ENCODE measurements at places on chromosomes 5 and 9.
A peak's percentile ranks its signal among the peaks of the same experiment; 100 is the strongest.

DNA sequence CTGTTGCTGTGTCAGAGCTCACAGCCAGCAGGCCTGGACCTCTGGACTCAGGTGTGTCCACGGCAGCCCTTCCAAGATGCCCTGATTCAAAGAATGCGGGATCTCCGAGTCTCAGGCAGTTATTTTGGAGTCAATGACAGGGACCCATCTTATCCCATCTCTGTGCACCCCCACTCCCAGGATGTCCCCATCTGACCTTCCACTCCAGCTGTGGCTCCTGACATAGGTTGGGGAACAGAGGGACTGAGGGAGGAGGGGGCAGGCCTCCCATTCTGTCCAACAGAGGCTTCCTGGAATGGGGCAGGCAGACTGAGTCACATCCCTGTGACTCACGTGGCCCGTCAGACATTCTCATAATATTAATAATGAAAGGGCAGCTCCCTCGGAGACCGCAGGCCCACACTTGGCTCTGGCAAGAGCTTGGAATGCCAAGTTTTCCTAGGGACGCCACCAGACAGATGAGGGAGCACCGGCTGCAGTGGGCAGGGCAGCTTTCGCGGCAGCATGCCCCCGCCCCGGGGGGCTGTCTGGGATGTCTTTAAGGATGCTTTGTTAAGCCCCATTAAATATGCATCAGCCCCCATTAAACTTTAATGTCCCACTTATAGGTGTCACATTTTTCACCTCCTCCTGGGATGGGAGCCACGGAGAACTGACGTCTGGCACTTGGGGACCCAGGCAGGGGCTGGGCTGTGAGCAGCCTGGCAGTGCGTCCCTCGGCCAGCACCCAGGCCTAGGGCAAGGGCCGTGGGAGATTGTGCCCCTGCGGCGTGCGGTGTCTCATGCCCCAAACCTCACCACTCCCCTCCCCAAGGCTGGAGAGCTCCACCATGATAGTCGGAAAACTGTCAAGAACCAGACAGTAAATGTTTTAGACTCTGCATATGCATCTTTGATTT is 23.6 kb upstream of the FIBCD1 start:
- no peak for DNase-seq

DNA sequence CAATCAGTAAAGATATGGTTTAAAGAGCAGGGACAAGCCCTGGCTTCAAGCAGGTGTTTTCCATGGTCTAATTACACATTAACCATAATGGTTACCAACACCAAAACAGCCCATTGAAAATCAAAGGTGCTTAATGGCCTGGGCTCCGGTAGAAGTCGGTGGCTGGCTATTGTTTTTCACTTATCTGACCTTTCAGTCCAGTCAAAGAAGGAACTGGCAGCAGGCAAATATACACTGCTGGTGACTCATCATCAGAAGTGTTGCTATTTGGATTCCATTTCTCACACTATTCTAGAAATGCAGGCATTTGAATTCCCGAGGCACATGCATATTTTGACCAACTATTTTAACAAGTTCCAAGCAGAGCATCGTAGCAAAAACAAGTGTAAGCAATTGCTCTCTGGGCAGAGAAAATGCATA is 26.3 kb upstream of the GABRP start:
- no peak for DNase-seq

GRCh38 chr9:87324613-87325194 is 173.0 kb upstream of the DAPK1 start:
- DNase-seq = no peak

DNA sequence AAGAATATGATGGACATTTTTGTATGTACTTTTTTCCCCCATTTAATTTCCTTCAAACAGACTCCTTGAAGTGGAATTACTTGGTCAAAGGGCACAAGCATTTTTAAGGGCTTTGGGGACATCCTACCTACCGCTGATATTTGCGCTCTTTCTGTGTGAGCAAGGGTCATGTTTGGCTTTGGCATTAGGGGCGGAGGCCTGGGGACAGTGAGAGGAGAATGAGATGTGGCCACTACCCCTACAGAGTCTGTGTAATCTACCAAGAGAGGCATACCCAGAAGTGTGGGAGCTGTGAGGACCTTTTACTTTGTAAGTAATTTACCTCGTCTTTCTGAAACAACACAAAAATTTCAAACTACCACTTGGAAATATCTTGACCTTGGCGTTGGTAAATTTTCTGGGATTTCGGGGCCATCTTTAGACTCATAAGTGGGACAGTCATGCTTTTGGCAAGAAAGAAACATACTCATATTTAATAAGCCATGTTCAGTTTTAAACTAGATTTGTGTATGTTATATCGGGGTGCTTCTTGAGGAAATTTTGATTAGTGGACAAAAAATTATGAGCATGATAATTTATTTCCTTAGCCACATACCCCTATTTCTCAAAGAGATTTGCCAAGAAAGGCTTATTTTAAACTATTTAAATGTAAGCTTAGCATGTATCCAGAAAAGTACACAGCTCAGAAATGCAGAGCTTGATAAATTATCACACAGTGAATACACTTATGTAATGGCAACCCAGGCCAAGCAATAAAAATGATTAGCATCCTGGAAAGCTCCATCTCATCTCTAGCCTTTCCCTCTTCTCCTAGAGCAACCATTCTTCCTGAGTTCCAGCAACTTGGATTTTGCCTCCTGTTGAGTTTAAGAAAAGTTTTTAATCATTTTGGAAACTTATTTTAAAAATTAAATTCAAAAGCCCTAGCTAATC is 63.6 kb downstream of the ARHGAP26 start:
- DNase-seq = no peak

GRCh38 chr9:116979456-116979855 is 292.4 kb downstream of the TRIM32 start:
- no peak for DNase-seq

GRCh38 chr5:172178991-172179989 is 8.7 kb downstream of the STK10 start:
- DNase-seq = peak; percentile 65

- DNase-seq = no peak
Observed at GRCh38 chr5:2525351-2525750, 226.1 kb downstream of the IRX2 start.

DNA sequence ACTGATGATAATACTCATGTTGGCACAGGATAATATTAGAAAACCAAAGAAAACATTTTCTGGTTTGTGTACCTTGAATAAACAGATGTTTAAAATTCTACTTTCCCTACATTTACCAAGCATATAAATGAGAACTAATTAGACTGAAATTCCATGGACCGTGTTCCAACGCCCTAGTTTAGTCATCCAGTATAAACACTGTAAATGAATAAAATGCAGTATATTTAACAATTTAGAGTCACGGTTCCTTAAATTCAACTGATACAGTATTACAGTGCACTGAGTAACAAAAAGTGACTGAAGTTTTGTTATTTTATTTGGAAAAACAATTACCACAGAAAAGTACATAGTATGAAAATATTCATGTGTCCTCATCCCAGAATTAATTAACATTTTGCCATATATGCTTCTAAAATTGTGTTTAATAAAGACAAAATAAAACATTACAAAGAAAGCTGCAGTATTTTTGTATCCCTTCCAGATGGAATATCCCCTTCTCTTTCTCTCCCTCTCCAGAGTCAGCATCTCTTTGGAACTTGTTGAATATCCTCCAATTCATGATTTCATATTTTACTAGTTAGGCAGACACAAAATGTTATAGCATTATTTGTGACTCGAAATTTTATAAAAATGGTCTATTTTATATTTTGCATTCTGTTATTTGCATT is 112.5 kb downstream of the HMHB1 start:
- no peak for DNase-seq

GRCh38 chr5:40034441-40034840 is 609.7 kb upstream of the DAB2 start:
- no peak for DNase-seq

DNA sequence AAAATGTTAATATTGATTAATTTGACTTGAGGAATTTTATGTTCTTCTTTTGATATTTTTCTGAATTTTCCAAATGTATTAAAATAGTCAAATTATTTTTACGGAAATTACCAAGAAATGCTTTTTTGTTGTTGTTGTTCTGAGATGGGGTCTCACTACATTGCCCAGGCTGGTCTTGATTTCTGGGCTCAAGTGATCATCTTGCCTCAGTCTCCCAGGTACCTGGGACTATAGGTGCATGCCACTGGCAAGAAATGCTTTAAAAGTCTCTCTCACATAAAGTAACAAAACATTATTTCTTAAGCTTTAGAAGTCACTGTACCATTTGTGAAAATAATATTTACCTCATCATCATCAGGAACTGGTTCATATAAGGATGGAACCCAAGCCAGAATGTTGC is 43.0 kb upstream of the ELOVL7 start:
- no peak for DNase-seq
